Activated CD8-positive, alpha-beta memory T cell treated with anti-CD3 and anti-CD28 coated beads for 48 hours (primary cell): ENCODE measurements at places on chromosomes 6 and 20.
A peak's percentile ranks its signal among the peaks of the same experiment; 100 is the strongest.

GRCh38 chr6:83708546-83708969, 343 bp downstream of the SNAP91 start:
- no peak for DNase-seq

DNA sequence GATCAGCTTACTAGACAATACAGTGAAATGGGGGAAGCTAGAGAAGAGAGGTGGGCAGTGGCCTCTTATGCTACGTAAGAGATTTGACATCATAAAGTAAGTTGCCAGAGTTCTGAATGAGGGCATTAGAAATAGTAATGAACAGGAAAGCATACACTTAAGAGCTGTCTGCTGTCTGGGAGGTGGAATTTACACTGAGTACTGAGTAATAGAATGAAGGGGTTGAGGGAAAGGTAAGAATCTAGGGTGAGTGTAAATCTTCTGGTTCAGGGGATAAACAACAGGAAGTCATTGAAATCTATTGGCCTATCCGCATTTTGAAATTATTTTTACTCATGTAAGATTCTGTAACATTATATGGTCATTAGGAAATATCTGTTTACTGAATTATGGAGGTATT, 35.8 kb downstream of the HLA-DMB start:
- DNase-seq, result no peak

DNA sequence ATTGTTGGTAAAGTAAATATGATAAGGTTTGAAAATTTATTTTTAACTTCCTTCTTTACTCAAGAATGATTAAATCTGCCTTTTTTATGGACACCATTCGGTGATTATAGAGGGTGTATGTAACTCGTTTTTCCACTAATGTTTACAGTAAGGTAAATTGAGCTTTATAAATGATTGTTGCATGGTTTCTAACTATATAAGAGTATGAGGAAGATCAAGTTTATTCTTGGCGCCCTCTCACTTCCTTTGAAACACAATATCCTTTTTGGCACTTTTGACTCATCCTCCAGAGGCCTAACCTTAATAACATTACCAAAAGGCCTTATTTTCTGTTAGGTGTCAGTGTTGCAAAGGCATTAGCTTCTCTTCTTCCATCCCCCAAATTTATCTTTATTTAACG, 41.8 kb upstream of the MTRF1L start:
- no peak for DNase-seq

DNA sequence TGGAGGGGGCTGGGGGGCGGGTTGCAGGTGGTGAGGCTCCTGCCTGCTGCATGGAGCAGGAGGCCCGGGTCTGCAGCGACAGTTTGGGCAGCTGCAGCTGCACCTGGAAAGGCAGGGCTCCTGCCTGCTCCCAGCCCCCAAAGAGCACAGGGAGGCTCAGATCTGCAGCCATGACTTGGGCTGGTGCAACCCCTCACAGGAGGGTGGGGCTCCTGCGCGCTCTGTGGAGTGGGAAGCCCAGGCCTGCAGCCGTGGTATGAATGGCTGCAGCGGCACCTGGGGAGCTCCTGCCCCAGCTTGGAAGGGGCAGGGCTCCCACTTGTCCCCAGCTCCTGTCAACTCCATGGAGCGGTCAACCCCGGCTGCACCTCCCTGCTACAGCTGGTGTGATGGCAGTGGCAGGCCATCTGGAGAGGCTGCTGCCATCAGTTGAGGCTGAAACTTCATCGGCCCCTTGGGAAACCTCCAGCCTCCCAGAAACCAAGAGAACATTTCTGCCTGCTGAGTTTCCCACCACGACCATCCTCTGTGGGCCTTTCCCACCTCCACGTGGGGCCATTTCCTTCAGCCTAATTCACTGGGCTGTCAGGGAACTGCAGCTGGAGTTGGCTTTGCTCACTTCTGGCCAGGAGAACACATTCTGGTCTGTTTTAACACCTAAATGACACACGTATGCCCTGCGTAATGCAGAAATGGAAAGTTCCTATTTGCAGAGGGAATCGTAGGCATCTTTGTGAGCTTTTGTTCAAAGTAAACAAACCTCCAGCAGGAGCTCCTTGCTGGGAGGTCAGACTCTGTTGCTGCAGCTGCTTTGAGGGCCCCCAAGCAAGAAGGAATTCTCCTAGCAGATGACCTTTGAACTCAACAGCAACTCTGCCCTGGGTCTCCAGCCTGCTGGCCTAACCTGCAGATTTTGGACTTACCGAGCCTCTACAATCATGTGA, 429.0 kb downstream of the PREX1 start:
- no peak for DNase-seq

GRCh38 chr6:134951494-134952263, 1.8 kb upstream of the ALDH8A1 start:
- no peak for DNase-seq

DNA sequence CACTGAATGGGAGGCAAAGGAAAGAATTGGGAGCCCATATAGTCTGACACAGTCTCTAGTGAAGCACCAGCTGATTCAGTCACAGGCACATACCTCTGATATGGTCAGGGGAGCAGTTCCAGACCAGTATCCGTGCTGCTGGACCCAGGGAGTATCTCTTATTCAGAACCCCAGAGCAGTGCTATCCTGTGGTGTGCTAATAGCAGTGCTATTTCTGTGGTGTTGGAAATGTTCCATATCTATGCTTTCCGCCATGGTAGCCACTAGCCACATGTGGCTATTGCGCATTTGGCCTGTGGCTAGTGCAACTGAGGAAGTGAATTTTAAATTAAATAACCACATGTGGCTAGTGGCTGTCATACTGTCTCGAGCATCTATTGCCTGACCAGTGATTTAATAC, 11.0 kb downstream of the SCUBE3 start:
- DNase-seq, result no peak

GRCh38 chr6:151747896-151748295, 59.6 kb upstream of the ESR1 start:
- no peak for DNase-seq

- DNase-seq, result peak; percentile 51
Measured at GRCh38 chr6:13336553-13336952, 8.2 kb upstream of the TBC1D7 start.

- DNase-seq, result no peak
Measured at GRCh38 chr20:37223053-37223452, 38.6 kb downstream of the GHRH start.
